ENCODE measurements at places on chromosomes 4 and X.

- DNase-seq: no peak
These were observed 548.4 kb downstream of the KLHL13 start for GRCh38 chrX:117568238-117568637.

- no peak for DNase-seq
These were observed 72.2 kb downstream of the BLTP1 start for GRCh38 chr4:122224348-122224747.

DNA sequence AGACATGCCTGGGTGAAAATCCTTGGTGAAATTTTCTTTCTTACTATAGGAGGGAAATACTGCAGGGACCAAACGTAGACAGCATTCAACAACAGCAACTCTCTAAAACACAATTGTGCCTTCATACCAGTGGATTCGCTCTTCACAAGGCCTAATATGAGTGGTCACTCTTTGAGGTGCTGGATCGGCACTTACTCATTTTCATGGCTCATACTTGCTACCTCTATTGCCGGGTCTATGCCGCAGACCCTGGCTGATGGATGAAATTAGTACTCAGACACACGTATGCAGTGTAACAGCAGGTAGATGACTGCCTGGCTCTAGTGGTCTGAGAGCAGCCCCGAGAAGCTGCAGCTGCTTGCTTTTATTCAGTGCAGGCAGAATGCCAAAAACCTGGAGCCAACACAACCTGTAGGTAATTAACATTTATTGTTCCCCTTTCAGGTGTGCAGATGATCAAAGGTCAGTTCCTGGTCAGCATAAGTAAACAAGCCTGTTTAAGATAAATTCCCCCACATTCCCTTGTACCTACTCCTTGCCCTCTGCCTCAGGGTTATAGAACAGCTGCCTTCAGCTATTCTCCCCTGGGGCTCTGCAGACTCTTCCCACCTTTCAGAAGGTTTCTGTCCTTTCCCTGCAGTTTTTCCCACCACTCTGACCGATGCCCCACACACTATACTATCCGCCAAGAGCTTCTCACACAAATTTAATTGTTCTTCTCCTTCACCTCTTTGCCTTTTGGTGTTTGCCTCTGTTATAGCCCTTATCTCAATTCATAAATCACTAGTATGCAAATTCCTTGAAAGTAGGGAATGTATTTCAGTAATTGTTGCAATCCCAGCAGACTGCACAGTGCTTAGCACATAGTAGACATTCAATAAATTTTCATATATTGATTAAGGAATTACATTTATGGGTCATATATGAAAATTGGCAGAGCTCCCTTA, 210.0 kb downstream of the SPANXN3 start:
- DNase-seq: peak; percentile 4

GRCh38 chr4:10151182-10151581, 34.6 kb upstream of the WDR1 start:
- no peak for DNase-seq

DNA sequence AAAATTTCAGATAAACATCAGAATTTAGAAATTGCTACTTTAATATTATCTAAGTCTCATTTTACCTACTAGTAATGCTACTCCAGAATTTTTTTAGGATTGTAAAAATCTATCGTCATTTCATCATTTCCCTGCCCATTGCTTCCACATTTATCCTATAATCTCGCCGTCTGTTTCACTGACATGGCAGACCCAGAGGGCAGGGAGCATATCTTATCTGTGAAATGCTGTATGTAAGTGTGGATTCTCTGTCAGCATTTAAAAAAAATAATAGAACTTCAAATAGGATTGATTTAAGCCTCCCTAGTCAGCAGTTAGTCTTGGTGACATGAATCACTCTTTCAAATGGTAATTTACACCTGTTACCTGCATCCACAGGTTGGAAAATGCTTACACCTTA, 314.4 kb downstream of the PCDH7 start:
- no peak for DNase-seq

DNA sequence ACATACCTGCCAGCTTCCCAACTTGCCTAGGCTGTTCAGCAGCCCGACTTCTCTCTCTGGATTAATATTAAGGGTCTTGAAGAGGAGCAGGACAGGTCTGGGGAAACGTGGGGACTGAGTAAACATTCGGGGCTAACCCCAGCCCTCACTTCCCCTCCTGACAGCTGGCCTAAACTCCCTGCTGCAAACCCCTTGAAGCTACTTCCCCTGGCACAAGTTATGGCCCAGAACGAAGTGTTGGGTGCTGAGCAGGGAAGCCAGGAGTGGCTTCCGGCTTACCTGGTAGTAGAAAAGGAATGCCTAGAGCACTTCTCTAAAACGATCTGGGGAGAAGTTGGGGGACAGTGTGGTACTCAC, 200.0 kb downstream of the BCOR start:
- no peak for DNase-seq

DNA sequence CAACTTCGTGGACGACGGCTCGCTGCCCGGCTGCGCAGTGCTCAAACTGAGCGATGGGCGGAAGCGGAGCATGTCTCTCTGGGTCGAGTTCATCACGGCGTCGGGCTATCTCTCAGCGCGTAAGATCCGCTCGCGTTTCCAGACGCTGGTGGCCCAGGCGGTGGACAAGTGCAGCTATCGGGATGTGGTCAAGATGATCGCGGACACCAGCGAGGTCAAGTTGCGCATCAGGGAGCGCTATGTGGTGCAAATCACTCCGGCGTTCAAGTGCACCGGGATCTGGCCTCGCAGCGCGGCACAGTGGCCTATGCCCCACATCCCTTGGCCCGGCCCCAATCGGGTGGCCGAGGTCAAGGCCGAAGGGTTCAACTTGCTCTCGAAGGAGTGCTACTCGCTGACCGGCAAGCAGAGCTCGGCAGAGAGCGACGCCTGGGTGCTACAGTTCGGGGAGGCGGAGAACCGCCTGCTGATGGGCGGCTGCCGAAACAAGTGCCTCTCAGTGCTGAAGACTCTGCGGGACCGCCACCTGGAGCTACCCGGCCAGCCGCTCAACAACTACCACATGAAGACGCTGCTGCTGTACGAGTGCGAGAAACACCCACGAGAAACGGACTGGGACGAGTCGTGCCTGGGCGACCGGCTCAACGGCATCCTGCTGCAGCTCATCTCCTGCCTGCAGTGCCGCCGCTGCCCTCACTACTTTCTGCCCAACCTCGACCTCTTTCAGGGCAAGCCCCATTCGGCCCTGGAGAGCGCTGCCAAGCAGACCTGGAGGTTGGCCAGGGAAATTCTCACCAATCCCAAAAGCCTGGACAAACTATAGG, 1.5 kb downstream of the MAB21L2 start:
- DNase-seq: no peak

GRCh38 chrX:67545893-67546495, 2.2 kb downstream of the AR start:
- DNase-seq: no peak

DNA sequence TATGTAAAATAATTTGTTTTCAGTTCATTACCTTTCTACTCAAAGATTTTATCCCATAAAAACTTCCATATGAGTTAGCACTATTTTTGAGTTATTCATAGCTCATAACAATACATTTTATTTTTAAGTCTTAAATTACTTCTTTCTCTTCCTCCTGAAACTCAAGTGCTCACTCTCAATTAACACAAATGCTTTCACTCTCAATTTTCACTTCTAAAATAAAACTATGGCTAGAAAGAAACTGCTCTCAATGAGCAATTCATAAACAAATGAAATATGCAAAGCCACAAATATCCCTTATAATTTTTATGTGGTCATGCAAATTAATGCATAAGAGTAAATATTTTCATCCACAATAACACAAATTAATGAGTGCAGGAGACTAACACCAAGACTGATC, 38.8 kb downstream of the MAML3 start:
- DNase-seq: no peak

DNA sequence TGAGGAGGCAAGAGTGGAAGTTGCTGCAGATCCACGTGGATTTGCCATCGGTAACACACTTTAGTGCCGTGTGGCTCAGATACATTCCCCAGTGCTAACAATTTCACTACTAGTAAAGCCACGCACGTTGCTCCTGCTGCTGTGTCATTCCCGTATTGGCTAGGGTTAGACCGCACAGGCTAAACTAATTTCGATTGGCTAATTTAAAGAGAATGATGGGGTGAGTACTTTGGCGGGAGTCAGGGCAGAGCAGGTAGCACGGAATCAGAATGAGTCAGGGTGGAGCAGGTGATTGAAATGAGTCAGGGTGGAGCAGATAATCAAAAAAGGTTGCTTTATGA, 1337.5 kb downstream of the FSTL5 start:
- no peak for DNase-seq

GRCh38 chrX:152024710-152025109, 50.2 kb upstream of the GABRE start:
- no peak for DNase-seq

DNA sequence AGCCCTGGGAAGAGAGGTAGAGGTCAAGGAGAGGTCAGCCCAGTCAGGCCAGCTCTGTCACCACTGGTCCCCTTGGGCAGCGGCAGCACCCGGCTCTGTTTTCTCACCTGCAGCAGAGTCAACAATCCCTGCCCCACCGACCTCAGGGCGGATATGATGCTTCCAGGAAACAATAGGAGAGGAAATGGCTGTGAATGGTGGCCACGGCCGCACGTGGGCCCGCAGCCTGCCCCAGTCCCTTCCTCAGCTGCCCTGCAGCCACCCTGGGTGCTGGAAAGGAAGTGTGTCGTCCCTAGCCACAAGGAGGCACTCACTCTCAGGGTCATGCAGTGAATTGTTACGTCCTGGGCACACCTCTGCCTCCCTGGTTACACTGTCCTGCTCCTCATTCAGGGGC, 92.5 kb upstream of the ENPP6 start:
- DNase-seq: no peak

- peak; percentile 14 for DNase-seq
These were observed 78.2 kb upstream of the TET2 start for GRCh38 chr4:105068516-105068915.

DNA sequence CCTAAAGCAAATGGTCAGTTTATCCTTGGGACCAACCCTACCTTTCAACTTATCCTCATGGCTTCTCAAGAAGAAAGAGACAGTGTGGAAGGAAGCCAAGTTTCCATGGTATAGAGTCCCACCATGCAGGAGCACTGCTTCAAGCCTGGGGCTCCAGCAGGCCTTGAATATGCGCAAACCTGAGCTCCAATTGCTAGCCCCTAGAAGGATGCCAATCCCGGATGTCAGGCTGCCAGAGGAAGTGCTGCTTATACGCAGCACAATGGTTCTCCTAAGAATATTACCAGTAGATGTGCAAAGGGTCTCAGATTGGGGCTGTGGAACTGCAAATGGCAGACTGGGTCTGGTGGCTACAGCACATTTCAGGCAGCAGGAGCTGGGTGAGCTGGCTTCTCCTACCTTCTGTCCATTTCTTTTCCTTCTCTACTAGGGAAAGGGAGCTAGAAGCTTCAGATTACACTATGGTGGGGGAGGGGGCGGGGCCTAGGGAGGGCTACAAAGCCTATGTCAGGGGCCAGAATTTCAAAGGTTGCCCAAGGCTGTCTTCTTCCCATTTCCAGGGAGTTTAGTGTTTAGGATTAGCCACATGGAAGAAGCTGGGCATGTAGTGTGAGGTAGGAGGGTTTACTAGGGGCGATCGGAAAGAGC, 40.7 kb upstream of the CITED1 start:
- no peak for DNase-seq

DNA sequence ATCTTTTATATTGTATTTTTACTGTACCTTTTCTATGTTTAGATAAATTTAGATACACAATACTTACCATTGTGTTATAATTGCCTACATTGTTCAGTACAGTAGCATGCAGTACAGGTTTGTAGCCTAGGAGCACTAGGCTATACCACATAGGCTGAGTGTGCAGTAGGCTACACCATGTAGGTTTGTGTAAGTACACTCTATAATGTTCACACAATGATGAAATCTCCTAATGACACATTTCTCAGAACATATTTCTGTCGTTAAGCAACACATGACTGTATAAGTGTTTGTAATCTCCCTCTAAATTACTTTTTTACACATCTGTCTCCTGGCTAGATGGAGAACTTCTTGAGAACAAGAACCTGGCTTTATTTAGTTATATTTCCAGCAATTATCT, 40.3 kb downstream of the UCHL1 start:
- no peak for DNase-seq

DNA sequence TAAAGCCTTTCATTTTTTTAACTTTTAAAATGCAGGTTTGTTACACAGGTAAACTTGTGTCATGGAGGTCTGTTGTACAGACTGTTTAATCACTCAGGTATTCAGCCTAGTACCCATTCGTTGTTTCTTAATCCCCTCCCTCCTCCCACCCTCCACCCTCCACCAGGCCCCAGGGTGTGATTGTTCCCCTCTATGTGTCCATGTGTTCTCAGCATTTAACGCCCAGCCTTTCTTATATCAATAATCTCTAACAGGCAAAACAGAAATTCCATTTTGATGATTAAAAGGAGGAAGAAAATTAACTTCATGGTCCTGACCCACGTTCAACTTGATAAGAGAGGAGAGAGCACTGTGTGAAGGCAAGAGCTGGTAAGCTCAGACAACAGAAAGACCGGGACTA, 75.1 kb downstream of the TSPAN5 start:
- no peak for DNase-seq

DNA sequence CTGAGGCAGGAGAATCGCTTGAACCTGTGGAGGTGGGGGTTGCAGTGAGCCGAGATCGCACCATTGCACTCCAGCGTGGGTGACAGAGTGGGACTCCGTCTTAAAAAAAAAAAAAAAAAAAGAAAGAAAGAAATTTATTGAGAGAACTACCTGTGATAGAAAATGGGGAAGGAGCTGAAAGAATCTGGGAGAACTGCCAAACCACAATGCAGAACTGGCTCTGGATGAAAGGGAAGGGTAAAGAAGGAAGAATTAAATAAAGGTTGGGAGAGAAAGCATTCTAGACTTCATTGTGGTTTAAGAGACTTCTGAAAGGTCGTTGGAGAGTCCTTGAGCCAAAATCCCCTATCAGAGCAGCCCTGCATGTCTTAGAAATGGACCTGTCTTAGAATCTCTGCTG, 567.9 kb upstream of the HTR2C start:
- no peak for DNase-seq

- no peak for DNase-seq
These were observed 51.2 kb upstream of the TMSB15B start for GRCh38 chrX:103911236-103911635.

DNA sequence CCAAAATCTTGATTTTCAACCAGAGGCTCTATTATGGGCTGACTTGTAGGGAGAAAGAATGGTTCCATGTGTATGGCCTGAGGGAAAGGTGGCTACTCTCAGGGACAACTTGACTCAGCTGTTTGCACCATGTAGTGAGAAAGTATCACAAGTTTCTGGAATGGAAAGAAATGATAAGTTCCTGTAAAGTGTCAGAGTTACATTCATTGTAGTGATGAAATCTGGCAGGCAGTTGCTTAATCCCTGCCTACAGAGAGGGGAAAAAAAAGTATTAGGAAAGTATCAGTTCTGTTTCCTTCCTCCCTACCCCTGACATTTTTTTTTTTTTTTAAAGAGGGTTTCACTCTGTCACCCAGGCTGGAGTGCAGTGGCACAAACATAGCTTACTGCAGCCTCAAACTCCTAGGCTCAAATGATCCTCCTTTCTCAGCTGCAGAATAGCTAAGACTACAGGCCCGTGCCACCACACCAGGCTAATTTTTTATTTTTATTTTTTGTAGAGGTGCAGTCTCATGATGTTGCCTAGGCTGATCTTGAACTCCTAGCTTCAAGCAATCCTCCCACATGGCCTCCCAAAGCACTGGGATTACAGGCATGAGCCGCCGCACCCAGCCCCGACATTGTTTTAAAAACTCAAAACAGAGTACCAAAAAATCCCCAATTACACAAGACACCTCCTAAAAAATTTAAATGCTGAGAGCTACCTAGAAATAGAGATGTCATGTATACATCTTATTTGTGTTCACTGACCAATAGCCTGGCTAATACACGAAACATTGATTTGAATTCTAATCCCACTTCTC, 4.8 kb upstream of the FBXL5 start:
- DNase-seq: no peak

GRCh38 chr4:186900232-186900900, 176.7 kb upstream of the FAT1 start:
- no peak for DNase-seq
